Amniotic stem cell (primary cell): ENCODE measurements at places on chromosomes 2 and 18.
A peak's percentile ranks its signal among the peaks of the same experiment; 100 is the strongest.

GRCh38 chr2:26469092-26469710 is 8.7 kb downstream of the OTOF start:
- no peak for DNase-seq

DNA sequence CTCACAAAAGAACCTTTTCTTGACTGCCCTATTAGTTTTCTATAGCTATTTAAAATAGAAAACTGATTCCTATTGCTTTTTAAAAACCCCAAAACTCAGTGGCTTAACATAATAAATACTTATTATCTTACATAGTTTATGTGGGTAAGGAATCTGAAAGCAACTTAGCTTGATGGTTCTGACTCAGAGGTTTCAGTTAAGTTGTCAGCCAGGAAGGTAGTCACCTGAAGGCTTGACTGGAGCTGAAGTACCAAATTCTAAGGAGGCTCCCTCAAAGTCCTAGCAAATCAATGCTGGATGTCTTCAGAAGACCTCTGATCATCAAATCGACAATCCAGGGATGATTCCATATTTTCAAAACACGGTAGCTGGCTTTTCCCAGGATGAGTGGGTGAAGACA is 546.6 kb upstream of the CDH2 start:
- no peak for DNase-seq

GRCh38 chr2:9768388-9768787 is 74.9 kb upstream of the TAF1B start:
- no peak for DNase-seq

DNA sequence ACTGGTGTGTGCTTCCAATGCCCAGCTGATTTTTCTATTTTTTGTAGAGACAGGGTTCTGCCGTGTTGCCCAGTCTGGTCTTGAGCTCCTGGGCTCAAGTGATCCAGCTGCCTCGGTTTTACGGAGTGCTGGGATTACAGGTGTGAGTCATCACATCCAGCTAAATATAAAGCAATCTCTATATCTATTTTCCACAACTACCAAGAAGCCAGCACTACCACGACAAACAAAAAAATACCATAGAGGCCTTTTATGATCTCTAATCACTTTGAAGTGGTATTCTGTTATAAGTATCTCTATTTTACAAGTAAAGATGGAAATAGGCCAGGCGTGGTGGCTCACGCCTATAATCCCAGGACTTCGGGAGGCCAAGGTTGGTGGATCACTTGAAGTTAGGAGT is 34.7 kb downstream of the C2orf74 start:
- DNase-seq = no peak

- no peak for DNase-seq
Observed at GRCh38 chr2:46488389-46488788, 9.0 kb downstream of the TMEM247 start.

- DNase-seq = no peak
Observed at GRCh38 chr2:232937278-232937906, 67.3 kb downstream of the SNORC start.

DNA sequence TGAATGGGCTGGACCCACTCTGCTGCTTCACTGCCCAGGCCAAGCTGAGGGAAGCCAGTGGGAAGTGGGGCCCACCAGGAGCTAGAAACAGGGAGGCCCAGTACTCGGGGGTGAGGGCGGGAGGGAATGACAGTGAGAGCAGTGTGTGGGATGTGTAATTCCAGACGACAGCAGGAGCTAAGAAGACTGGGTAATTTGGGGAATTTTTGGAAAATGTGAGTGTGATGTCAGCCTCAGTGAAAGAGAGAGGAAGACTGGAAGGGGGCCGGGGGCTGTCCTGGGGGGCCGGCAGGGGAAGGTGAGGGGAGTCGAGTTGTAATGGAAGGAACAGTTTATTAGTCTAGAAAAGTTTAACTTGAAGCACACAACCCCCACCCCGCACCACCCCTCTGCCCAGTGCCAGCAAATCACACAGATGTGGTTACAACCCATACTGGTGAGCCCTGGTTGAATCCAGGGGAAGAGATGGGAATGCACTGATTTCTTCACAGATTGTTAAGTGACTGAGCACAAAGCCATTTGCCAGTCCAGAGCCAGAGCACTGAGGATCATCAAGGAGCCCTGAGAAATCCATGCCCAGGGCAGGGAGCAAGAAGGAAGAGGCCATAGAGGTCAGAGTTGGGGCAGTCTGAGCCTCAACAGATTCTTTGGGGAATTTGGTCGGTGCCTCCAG is 76.7 kb upstream of the PKDCC start:
- DNase-seq = no peak

- DNase-seq = no peak
Observed at GRCh38 chr18:25630682-25631081, 278.7 kb upstream of the ZNF521 start.

GRCh38 chr18:688323-688722 is 24.1 kb downstream of the ENOSF1 start:
- no peak for DNase-seq

- no peak for DNase-seq
Observed at GRCh38 chr2:105652014-105652796, 92.5 kb upstream of the NCK2 start.

GRCh38 chr2:60461421-60462108 is 91.9 kb downstream of the BCL11A start:
- no peak for DNase-seq

DNA sequence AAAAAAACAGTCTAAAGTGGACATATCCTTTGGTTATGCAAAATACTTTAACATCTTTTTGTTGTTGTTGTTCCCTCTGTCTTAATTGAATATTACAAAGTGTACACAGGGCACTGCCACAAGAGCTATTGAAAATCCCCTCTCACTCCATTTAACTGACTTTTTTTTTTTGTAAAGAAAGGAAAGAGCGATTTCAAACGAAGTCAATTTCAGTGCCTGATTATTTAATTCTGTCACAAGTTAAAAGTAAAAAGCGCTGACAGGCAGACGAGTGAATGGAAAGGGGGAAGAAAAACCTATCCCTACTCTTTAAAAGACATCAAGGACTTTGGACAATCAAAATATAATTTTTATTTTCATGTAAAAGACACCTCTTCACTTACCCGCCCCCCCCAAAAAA is 1.9 kb downstream of the FIGN start:
- DNase-seq = no peak

DNA sequence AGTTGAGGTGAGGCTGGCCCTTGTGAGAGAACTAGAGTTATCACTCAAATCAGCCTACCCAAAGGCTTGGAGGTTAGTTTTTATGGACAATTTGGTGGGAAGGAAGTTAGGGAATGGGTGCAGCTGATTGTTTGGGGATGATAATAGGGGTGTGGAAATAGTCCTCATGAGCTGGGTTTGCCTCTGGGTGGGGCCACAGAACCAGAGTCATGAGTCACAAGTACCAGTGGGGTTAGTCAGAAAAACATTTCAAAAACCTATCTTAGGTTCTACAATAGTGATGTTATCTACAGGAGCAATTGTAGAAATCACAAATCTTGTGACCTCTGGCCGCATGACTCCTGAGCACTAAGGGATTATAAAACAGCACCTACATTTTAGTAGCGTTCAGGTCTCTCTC is 630.1 kb upstream of the PIK3C3 start:
- no peak for DNase-seq

GRCh38 chr18:75809926-75810255 is 382.4 kb upstream of the SMIM21 start:
- DNase-seq = no peak

DNA sequence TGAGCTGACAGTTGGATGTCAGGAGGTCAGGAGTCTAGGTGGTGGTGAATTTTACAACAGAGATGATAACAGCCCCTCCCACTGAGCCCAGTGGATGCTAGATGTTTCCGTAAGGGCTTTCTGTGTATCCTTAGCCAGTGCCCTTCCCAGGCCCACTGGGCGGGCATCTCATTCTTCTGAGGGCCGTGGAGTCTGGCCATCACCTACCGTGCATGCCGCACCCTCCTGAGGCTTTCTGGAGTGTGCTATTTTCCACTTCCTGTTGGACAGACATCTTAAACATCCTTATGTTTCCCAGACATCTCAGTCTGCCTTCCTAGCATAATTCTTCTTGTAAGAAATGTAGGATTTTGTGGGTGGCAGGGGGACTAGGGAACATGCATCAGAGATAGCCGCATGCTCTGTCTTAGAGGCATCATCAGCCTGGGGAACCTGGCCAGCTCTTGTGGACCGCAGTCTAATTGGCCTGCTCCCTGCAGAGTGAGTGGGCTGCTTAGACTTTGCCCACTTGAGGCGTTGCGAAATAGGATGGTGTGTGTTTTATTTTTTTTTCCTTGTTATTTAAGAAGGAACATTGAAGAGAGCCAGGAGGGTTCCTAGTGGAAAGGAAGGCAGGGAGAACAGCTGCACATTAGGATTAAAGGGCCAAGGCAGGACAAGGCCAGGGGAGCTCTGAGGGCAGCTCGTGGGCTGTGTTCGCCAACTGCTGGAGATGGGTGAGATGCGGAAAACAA is 135.8 kb downstream of the SH3RF3 start:
- DNase-seq = no peak

DNA sequence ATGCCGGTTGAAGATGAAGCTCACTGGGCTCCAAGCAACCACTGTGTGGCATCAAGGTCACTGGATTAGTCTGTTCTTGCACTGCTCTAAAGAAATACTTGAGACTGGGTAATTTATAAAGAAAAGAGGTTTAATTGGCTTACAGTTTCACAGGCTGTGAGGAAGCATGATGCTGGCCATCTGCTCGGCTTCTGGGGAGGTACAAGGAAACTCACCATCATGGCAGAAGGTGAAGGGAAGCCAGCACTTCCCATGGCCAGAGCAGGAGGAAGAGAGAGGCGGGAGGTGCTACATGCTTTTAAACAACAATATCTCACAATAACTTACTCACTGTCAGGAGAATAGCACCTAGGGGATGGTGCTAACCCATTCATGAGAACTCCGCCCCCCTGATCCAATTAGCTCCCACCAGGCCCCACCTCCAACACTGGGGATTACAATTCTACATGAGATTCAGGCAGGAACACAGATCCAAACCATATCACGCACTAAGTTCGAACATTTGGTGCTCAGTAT is 109.7 kb upstream of the MGAT5 start:
- no peak for DNase-seq

DNA sequence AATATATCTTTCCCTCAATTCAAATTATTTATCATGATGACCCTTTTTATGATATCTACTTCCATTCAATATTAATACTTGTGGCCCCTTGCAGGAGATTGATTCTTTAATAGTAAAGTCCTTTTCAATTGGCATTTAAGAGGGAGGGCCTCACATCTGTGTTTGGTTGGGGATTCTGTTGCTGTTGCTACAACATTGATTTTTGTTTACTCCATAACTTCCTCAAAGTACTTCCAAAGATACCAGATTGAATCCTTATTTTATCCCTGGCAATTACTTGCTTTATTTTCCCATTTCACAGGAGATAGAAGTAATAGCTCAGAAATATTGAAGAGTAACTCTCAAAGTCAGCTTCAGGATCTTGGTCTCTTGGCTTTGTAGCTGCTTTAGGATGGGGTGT is 32.8 kb downstream of the MEIS1 start:
- no peak for DNase-seq

DNA sequence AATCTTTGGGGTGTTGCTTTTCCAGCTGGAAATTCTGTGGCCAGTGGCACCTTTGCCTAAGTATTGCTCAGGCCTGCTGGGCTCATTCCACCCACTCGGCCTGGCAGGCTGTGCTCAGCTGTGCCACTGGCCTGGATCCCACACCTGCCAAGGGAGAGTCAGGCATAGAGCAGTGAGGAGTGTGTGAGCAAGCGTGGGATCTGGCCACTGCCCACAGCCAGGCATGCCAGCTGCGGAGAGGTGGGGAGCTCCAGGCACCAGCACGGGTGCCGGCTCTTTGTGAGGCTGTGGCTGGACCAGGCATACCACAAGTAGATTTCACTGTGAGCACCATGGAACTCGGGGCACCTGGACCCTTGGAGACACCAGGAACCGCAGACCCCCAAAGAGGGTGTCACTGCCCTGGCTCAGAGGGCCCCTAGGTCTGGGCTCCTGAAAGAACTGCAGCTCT is 118.1 kb upstream of the MAP2 start:
- DNase-seq = no peak

DNA sequence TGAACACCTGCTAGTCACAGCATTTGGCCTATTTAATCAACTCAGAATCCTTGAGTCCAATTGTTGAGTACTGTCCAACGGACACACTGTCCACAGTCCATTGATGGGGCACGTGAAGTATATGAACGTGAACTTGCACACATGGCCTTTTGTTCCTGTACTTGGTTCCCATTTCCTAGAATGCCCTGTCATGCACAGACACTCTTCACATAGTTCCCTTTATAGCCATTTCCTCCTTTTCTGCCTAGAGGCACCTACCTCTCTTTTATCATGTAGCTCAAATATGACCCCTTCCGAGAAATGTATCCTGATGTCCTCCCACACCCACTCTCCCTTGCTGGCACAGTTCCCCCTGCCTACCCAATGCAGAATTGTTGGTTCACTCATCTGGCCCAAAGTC is 8.7 kb upstream of the CRYGA start:
- no peak for DNase-seq

DNA sequence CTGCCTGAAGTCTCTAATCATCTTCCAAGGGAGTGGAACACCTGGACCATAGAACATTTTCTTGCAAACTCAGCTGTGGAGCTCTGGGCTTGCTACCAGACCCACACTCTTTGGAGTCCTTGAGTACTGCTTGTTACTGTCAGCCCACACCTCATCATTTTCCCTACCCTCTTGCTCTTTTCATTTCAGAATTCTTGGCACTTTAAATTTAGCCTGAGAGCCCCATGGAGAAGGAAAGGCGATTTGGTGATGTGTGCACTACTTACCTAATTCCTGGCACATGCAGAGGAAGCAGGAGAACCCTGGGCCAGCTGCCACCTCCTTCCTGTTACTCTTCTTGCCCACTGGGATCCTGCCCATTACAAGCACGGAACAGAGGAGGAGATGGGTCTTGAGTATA is 31.7 kb downstream of the TMEM178A start:
- no peak for DNase-seq

GRCh38 chr18:48844271-48844670 is 106.5 kb downstream of the SMAD7 start:
- no peak for DNase-seq

DNA sequence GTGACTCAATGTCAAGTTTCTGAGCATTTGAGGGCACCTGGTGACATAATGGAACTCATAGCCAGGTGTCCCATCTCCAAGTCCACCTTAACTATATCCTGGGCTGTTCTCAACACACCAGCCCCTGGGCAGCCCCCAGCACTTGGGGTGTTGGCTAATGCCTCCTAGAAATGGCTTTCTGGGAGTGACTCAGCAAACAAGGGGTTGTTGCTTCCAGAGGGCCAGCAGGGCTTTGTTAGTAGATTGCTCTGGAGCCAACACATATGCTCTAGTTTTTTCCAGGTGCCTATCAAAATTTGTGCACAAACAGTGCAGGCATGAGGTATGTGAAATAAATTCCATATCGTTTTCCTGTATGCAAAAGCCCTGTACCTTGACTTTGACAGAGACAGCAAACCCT is 448.4 kb downstream of the SLC4A3 start:
- DNase-seq = no peak

- DNase-seq = peak; percentile 11
Observed at GRCh38 chr2:109185821-109186570, 57.0 kb downstream of the SH3RF3 start.

- no peak for DNase-seq
Observed at GRCh38 chr2:240631548-240632305, 6.4 kb downstream of the GPR35 start.
